Activated CD8-positive, alpha-beta memory T cell treated with anti-CD3 and anti-CD28 coated beads for 4 hours (primary cell): ENCODE measurements at places on chromosomes 12 and 14.

DNA sequence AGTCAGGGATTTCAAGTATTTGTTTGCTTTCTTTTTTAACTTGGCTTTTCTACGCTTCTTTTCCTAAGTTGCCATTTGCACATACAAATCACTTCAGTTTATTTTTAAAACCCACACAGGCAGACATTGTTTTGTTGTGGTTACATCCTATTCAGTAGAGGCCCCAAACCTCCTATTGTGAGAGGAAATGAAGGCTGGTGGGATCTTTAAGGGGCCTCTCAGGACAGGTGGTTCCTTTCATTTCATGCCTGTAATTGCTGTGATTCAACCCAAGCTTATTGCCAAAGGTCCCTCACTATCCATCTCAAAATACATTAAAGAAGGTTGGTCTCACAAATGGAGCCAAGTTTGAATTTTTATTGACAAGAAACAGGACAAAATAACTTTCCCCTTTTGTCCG is 257.1 kb downstream of the ADAMTS20 start:
- no peak for DNase-seq

DNA sequence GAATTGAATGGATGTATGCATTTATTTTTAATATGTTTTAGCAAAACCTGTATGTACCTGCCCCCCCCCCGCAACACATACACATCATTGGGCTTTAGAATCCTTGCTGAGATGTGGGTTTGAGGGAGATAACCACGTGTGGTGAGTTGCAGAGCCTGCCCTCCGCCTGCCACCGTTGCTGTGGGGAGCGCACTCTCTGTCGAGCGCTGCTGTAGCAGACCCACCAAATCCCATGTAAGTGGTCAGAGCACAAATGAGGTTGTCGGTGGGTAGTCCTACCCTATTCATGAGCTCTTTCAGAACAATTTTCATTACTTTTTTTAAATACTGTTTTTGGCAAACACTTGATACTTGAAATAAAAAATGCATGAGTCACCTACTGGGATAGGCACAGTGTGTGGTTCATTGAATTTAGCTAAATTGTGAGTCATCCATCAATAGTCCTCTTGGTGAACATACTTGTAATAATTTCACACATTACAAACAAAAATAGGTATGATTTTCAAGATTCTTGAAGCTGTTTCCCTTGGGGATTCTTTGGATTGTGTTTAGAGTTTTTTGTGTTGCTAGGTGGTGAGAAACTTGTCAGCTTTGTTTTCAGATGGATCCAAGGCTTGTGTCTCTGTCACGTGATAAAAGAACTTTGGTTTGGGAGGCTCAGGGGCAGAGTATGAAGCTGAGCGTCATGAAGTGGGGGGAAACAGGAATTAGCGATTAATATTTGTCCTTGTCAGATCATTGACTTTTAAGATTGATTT is 107.6 kb downstream of the PTCSC3 start:
- DNase-seq: no peak

DNA sequence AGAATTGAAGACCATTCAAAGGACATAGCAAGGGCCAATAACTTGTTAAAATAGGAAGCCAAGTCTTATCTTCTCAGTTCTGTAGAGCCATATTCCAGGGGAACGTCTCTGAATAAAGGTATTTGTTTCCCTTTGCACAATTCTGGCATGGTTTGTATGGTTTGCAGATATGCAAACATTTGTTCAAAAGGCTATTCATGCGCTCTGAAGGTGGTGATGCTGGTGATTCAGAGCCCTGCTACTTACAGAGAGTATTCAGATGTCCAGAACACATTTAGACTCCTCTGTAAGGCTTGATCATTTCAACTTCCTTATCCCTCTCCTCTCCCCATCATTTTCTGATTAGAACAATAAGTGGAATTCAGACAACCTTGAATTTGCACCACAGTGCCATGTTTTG is 35.9 kb downstream of the SLC4A8 start:
- DNase-seq: no peak

DNA sequence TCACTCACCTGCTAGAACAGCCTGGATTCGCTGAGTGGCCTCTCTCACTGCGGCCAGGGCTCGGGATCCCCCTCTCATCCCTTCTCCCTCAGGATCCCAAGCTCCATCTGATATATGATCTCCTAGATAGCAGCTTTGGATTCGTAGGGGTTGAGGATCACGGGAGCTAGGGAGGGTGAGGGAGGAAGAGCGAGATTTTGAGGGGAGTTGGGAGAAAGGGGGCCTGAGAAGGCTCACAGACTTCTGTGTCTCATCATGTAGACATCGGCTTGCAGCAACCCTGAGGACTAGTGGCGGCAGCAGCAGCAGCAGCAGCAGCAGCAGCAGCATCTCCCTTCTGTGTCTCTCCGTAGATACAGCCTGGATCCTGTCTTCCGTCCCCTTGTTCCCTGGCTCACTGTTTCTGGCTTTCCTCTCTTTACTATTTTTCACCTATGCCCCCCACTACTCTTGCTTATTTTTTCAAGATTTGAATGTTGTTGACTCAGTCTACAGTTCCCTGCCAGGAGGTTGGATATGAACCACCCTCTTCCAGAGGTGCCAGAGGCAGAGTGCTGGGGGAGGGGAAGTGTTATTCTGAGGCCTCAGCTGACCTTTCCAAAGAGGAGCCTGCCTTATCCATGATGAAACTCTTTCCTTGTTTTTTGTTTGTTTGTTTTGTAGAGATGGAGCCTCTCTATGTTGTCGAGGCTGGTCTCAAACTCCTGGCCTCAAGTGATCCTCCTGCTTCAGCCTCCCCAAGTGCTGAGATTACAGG is at the start of gene CIROP:
TSS of gene CIROP (minus strand) at position 399 of the 757 bp plus-strand sequence. CDS start at position 330, 69 bp downstream.
- DNase-seq: no peak

DNA sequence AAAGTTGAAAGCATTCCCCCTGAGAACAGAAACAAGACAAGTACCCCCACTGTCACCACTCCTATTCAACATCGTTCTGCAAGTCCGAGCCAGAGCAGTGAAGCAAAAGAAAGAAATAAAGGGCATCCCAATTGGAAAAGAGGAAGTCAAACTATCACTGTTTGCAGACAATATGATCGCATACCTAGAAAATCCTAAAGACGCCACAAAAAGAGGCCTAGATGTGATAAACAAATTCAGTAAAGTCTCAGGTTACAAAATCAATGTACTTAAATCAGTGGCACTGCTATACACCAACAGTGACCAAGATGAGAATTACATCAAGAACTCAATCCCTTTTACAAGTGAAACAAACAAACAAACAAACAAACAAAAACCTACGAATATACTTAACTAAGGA is 87.7 kb upstream of the COCH start:
- DNase-seq: no peak

DNA sequence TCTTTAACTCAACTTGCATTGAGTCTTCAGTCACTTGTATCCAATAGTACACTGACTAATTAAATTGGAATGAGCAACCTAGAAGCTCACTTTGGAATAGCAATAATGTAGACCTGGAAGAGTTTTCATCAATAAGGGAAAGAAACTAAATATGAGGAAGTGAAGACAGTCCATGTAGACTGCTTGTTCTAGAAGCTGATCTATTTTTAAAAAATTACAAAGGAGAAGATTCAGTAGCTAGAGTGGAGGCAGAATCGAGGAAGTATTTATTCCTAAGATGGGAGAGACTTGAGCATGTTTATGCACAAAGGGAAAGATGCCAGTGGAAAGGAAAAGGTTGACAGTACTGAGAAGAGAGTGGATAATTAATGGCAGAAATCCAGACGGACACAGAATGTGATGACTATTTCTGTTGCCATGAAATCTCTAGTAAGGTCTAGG is 156.3 kb upstream of the PDE3A start:
- no peak for DNase-seq

GRCh38 chr12:31444736-31445135 is 118.8 kb upstream of the SINHCAF start:
- no peak for DNase-seq

DNA sequence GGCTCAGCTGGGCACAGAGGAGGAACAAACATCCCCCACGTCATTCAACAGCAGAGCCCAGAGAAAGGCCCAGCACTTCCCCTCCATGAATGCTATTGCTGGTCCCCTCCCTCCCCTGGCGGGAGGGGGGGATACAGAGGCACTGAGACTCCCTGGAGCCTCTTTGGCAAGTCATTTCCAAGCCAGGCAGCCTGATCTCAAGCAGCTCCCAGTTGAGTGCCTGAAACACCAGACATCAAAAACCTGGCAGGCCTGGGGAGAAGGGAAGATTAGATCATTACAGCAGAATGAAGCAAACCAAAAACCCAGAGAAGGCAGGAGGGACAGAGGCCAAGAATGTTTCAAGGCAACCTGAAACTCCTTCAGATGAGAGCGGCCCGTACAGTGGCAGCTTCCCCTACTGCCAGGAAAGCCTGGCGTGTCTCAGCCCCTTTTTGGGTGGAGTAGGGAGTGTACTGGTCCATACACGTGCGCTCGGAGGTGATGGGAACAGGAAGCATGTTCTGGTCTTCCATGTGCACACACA is 92.1 kb downstream of the LRRC74A start:
- DNase-seq: no peak

DNA sequence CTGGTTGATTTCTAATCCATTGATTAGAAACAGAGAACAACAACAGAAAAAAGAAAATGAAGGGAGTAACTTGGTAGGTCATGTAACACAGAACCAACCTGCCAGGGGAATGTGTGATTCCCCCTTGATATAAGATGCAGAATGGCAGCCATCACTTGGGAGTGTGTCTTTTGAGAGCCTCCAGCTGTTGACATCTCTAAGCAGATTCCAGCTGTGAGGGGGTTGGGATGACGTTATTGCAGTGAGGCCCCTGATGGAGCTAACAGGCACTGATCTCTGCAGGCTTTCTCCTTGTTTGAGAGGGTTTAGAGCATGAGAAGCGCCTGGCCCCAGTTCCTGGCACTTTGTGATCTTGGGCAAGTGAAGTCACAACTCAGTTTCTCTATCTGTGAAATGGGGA is 124.9 kb downstream of the PELI2 start:
- no peak for DNase-seq

- peak; percentile 20 for DNase-seq
Observed at GRCh38 chr12:113208041-113208934, 13.0 kb upstream of the TPCN1 start.

DNA sequence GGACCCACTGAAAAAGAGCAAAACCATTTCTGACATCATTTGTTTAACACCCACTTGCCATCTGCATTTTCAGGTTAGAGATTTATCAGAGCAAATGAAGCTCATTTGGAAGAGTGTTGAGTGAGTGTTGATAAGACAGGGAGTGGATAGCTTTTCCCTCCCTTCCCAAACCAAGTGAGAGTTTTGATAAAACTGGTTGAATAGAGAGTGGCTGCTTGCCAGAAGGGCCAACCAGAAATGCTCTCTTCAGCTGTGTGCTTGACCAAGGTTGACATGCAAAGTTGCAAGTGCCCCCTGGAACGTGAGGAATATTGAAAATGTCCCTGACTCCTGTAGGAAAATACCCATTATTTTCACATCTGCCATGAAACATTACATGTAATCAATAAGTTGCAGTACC is 1487.0 kb upstream of the FLRT2 start:
- DNase-seq: no peak

DNA sequence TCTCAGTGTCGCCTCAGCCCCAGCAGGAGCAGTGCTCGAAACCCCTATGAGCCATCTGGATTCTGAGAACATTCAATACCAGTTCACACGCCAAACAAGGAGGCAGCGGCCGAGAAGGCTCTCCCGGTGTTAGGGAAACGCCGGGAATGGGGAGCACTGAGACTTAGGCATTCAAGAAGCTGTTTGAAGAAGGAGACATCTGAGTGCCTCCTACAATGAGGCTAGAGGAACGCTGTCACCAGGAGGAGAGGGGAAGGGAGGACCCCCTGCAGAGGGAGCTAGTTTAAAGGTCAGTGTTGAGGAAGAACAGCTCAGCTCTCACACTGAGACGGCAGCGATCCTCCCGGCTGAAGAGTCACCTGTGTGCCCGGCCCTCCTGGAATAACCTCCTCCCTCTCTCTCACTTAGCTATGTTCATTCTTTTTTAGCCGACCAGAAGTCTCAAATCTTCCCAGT is 69.9 kb downstream of the SERPINA3 start:
- DNase-seq: no peak

DNA sequence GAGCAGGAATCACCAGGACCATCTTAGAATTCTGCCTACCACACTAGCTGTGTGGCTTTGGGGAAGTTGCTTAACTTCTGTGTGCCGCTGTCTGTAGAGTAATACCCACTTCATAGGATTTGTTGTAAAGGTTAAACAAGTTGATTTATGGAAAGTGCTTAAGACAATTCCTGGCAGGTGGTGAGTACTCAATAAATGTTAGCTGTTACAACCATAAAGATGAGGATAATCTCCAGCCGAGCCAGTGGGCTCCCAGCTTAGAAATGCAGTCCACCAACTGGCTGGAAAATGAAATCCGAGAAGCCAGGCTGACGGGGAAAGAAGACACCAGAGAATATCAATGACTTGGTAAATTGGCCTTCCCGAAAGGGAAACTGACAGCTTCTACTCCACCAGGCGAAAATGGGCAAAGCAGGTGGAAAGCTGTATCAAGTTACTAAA is 173.5 kb downstream of the CHST11 start:
- DNase-seq: no peak

DNA sequence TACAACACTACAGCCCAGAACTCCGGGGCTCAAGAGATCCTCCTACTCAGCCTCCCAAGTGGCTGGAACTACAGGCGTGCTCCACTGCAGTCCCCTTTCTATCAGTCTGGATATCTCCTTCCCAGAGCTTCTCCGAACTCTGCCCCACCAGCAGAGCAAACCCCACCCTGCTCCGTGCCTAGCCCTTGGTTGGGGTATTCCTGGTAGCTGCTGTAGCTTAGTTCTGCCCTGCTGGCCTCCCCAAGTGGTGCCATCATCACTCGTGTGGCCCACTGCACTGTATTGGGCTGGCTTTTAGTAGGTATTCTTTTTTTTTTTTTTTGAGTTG is 9.5 kb downstream of the HSP90AA1 start:
- no peak for DNase-seq

DNA sequence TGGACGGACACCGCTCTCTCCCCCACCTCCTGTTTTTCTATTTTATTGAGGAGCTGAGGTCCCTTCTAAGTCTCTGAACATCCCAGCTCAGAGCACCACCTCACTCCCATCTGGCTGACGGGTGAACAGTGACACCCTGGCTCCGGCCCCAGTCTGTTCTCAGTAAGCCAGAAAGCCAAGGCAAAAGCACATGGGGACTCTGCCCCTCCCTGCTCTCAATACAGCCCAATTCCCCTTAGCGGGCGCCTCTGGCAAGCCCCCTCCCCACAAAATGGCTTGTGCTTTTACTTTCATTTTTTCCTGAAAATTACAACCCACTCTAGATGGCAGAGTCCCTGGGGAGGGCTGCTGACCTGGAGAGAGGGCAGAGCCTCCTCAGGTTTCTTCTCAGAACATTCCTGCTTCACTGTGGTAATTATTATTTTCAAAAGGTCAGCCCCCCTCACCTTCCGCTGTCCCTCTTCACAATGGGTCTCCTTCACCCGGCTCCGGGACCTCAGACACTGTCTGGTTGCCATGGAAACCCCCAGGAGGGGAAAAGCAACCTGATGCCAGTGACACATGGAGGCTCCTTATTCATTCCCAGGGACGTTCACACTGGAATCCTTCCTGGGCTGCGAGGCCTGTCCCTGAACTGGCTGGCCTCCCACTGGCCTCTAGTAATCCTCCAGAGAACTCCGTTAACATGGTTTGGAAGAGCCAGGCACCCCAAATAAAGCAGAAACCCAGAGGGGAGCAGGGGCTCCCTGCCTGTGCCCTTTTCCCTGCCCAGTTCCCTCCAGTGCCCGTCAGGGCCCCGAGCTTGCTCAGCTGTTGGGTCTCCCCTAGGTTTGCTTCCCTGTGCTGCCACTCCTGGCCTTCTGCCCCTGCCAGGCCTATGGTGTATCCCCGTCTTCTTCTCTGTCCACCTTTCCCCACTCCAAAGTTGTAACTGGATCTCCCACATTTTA is 15.9 kb downstream of the COL2A1 start:
- DNase-seq: no peak
